ENCODE measurements at places on chromosomes 2 and 18. TPM values are rescaled to one million over a fixed set of nuclear protein-coding genes. Genes with fewer than 3 reads are reported as not detected.

UPP2 gene
- not detected for total RNA-seq

OTX1 gene
- 4.6 TPM for total RNA-seq

TUBA3E gene
- not detected for total RNA-seq

ASXL3 gene
- total RNA-seq: not detected

ATP6V1C2 gene
- total RNA-seq: 0.06 TPM

CCDC85A gene
- 0.10 TPM for total RNA-seq

ERBB4 gene
- total RNA-seq: not detected

OBSL1 gene
- total RNA-seq: 24.0 TPM

CIDEA gene
- total RNA-seq: not detected

CENPA gene
- total RNA-seq: 47.2 TPM

SLC8A1 gene
- total RNA-seq: 0.51 TPM

SRD5A2 gene
- total RNA-seq: not detected

SLC39A10 gene
- 21.0 TPM for total RNA-seq

TCF23 gene
- total RNA-seq: not detected

HOXD3 gene
- 0.14 TPM for total RNA-seq

CDCA7 gene
- total RNA-seq: 48.5 TPM

PSD4 gene
- total RNA-seq: 12.1 TPM

MC5R gene
- total RNA-seq: not detected

ADRA2B gene
- 0.06 TPM for total RNA-seq

IL36RN gene
- total RNA-seq: 0.59 TPM
